ENCODE measurements at places on chromosomes 4 and X.

- DNase-seq = peak; percentile 68
Measured at GRCh38 chrX:150486011-150486410, 82.4 kb upstream of the MTM1 start.

DNA sequence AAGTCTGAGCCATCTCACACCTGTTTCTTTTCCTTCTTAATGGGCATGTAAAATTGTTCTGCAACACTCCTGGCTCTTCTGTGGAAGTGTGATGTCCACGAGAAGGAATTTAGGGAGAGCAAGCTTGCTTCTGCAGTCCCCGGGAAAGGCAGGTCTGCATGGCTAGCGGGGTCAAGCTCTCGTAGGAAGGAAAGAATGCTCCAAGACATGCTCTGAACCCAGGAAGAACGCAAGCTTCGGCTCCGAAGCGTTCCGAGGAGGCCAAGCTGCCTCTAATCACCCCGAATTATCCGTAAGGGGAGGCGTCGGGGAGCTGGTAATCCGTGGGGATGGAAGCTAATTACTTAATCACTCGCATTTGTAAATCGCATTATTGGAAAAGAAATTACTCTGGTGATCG is 177.7 kb downstream of the CRLF2 start:
- no peak for DNase-seq

DNA sequence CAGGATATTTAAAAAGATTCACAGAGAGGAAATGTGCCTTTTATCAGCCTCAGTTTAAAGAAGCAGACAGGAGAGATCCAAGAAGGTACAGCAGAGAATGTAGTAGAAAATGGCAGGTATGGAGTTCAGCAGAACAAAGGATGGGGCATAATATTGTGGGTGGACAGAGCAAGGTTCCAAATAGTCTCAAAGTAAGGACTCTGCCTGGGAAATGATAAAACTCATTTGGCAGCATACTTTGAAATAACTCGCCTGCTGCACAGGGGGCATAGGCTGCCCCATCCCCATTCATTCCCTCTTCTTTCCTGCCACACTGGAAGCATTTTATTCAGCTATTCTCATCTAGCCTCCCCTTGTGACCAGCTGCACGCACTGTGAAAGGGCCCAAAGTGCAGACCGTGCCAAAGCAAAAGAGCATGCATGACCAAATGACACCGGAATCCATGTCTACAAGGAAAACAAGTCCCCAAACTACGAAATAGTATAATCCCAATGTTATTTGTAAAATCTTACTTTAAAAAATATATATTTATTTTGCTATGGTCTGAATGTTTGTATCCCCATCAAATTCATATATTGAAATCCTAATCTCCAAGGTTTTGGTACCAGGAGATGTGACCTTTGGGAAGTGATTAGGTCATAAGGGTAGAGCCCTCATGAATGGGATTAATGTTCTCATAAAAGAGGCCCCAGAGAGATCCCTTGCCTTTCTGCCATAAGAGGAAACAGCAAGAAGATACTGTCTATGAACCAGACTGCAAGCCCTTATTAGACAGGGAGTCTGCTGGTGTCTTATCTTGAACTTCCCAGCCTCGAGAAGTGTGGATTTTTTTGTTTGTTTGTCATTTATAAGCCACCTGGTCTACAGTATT is 77.4 kb upstream of the PRSS48 start:
- no peak for DNase-seq

DNA sequence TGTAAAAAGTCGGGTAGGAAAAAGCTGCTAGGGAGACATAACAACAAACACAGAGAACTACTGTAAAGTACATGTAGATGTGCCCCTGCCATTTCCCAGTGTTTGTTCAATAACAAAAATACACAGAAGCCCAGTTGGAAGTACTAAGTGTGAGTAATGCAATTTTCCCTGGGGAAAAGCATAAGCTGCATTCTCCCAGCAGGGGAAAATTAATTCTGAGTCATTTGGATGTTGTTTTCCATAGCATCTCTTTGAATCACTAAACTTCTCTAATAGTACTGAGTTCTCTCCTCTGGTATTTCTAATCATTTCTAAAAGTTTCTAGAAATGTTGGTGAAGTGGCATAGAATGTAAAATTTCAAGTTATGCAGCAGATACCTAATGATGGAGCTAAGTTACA is 1114.9 kb downstream of the C4orf33 start:
- DNase-seq = peak; percentile 89
